H4 (cell line): ENCODE measurements at places on chromosomes 12 and 14. TPM values are rescaled to one million over a fixed set of nuclear protein-coding genes. Genes with fewer than 3 reads are reported as not detected.

- no peak for DNase-seq
These were observed 64.1 kb upstream of the TSPAN11 start for GRCh38 chr12:30862486-30862885.

GRCh38 chr12:119687406-119687805 lies 19.5 kb downstream of the PRKAB1 start:
- no peak for DNase-seq

Gene P3H3
- 29.5 and 35.2 TPM in 2 replicates for total RNA-seq

Gene HOXC12
- not detected in 2 replicates for total RNA-seq

Gene SPTB
- 0.02 and 0.04 TPM in 2 replicates for total RNA-seq
